ENCODE measurements at places on chromosomes 6 and 20. TPM values are rescaled to one million over a fixed set of nuclear protein-coding genes. Genes with fewer than 3 reads are reported as not detected.

Gene BACH2
- total RNA-seq: not detected

Gene PPP1R14C
- total RNA-seq: not detected

GRCh38 chr6:27375613-27376079 is 12.9 kb upstream of the ZNF391 start:
- no peak for DNase-seq
- peaks cover 19% of the 10 kb centered on the region for H3K4me1 ChIP-seq
- no peaks in the 10 kb centered on the region for H3K27me3 ChIP-seq

Gene RRAGD
- not detected for total RNA-seq

DNA sequence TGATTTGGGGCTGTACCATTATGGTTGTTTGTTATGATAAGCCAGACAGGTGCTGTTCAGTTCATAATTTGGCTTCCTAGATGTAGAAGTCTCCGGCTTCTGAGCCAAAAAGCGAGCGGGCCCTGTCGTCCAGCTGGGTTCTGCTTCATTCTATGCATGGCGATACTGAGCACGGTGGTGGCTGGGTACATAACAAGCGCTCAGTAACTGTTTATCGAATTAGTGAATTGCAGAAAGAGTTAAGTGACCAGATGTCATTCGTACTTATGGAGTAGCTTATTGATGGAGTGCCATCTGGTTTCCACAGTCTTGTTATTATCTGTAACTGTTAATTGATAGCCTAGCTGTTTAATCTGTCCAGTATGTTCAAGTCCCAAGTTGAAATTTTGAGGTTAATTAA is 85.0 kb downstream of the DTD1 start:
- no peak for DNase-seq
- no peaks in the 10 kb centered on the region for H3K36me3 ChIP-seq
- no peaks in the 10 kb centered on the region for H3K27me3 ChIP-seq
- H3K4me1 ChIP-seq: no peaks in the 10 kb centered on the region
- H3K27ac ChIP-seq: no peak overlapping the region

DNA sequence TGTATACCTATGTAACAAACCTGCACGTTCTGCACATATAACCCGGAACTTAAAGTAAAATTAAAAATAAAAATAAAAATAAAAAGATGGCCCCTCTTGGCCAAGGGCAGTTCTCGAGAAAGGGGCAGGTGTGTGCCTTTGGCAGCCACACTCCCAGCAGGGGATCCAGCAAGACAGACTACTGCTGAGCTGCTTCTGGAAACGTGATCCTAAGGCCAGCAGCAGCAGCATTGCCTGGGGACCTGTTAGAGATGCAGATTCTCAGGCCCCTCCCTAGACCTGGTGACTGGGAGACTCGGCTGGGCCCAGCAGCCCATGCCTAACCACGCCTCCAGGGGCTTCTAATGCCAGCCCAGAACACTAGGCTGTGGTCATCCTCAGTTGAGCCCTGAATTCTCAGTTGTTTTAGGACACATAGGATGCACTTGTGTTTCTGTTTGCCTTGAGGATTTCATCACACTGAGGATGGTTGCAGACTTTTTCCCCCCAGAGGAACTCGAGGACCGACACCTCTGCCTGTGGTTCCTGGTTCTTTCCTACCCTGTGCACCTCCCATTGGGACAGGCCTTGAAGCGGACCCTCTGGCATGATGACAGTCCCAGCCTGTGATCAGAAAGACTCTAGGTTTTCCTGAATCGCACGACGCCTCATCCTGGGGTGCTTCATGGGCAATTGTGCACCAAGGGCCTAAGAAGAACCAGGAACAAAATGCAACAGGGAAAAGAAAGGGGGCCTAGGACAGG is 105.9 kb downstream of the TOX2 start:
- H3K27ac ChIP-seq: no peak overlapping the region
- H3K27me3 ChIP-seq: no peaks in the 10 kb centered on the region
- DNase-seq: no peak
- H3K36me3 ChIP-seq: 0 out of 2 replicates have a peak, but pooled peaks cover 4% of the 10 kb centered on the region
- H3K4me1 ChIP-seq: peaks cover 37% of the 10 kb centered on the region
- no peak overlapping the region for H3K4me3 ChIP-seq

Gene PLCB1
- 23.7 TPM for total RNA-seq

Gene CCDC170
- total RNA-seq: 0.33 TPM

Measured in HFFc6 (cell line).